ENCODE measurements at places on chromosomes 4 and X.

DNA sequence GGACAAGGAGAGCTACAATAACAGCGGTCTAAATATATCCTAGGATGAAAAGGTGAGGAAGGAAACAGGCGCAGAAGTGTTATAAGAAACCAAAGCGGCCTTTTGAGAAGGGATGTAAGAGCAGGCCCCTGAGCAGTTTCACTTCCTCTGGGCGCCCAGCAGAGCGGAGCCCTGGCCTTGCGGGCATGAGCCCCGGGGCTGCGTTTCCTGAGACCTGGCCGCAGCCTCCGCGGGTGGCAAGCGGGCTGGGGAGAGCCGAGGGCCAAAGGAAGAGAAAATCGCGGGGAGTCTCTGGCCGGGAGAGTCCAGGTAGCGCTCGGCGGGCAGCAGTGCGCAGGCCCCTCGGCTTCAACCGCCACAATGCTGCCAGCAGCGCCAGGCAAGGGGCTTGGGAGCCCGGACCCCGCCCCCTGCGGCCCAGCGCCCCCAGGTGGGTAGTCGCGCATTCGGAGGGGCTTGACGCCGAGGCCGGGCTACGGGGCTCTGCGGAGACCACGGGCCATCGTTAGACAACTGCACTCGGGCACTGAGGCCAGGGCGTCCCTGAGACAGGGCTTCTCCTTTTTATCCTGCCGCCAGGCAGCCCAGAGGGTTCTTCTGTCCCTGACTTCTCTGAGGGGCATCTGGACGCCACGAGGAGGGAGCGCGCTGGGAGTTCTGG lies at the start of gene BANK1:
TSS of gene BANK1 (plus strand) at position 210 of the 661 bp plus-strand sequence. CDS start at position 361, 151 bp downstream.
- no peak for DNase-seq

- DNase-seq = no peak
Measured at GRCh38 chr4:38386005-38386551, 277.9 kb upstream of the KLF3 start.

DNA sequence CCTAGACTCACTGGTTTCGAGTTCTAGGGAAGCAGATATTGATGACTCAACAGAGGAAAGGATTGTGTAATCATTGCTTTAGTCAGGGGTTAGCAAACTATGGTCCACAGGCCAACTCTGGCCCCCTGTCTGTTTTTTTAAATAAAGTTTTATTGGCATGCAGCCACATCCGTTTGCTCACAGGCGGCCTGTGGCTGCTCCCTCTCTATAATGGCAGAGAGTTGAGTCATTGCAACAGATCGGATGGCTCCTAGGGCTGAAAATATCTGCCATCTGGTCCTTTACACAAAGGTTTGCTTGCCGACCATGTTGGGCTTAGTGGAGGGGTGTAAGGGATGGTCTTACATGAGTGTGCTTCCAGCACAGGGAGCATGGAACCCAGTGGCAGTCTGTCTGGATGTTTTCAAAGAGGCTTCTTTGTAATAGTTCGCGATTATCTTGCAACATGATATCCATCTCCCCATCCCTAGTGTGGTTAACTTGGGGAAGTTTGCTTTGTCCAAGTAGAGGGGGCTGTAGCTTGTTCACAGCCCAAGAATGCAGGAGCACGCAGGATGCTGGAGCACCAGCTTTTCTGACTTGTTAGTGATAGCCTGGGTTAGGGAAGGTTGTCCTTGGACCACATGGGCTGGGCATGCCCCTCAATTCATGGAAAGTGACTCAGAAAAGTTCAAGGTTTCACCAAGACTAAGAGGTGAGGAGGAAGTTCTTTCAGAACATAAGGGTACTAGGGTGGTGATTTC lies 59.3 kb upstream of the CLDN34 start:
- DNase-seq = no peak

DNA sequence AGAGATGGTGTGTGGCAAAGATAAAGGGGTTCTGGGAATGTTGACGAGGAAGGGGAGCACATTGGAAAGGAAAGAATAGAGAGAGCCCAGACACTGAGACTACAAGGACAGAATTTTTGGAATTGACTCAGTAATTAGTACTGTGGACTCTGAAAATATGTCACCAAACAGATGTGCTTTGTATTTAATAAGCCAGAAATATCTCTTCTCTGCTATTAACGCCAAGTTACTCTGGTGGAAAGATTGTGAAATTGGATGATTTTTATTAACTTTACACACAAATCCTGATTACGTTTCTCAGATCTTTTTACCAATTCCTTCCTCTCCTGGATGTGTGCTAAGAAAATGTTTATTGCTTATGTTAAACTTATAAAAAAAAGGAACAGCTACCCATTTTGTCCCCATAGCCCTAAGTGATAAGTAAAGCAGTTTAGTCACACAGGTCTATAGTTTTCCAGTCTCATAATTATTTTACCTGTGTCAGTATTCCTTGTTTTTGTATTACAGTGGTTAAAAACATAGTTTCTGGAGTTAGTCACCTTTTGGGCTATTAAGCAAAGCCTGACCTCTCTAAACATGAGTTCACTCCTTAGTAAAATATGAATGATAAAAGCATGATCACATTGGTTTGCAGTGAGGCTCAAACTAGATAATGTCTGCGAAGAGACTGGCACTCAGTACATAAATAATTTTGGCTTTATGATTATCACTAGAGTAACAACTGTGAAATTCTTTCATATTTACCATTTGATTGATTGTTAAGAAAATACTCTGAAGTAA lies 1068.3 kb downstream of the STIM2 start:
- no peak for DNase-seq

DNA sequence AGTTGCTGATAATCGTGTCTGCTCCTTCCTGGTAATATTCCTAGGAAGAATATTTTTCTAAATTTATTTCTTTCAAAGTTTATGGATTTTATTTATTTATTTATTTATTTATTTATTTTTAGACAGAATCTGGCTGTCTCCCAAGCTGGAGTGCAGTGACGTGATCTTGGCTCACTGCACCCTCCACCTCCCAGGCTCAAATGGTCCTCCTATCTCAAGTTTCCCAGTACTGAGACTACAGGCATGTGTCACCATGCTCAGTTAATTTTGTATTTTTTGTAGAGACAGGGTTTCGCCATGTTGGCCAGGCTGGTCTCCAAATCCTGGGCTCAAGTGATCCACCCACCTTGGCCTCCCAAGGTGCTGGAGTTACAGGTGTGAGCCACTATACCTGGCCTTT lies 48.9 kb downstream of the PDLIM5 start:
- DNase-seq = no peak

DNA sequence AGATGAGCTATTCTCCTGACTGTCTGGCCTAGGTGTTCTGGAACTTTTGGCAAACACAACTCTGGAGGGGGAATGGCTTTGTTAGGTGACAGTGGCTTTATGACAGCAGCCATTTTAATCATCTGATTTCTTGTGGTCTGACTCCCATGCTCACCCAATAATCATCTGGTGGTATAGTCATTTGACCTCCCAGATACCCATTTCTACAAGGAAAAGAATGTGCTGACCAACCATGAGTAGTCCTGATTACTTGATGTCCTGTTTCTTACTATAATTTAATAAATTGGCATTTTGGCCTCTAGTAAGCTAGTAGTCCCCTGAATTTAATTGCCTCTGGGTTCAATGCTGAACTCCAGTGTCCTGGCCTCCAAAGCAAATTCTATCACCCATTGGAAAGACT lies 109.9 kb upstream of the DUSP21 start:
- no peak for DNase-seq

- DNase-seq = no peak
Measured at GRCh38 chr4:154686838-154687237, 57.0 kb upstream of the LRAT start.
